ENCODE measurements at places on chromosomes 13 and 19.

DNA sequence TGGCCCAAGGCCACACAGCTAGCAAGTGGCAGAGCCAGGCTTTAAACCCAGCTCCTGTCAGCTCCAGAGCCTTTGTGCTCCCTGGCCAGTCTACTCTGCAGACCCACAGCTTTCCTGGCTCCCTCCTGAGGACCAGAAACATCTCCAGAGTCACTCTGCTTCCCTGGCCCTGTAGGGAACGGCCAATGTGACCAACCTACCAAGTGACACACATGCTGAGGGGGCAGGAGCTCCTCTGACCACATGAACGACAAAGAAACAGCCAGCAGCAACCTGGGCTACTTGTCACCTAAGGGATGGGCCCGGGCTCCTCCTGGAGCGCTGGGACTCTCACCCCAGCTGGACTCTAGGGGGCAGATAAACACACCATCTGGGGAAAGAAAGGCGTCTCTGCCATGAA is 19.3 kb downstream of the PEG3 start:
- no peaks in the 10 kb centered on the region for H3K4me1 ChIP-seq
- no peaks in the 10 kb centered on the region for H3K36me3 ChIP-seq
- no peak for DNase-seq
- no peak overlapping the region for H3K27ac ChIP-seq
- H3K4me3 ChIP-seq, result no peak overlapping the region
- H3K27me3 ChIP-seq, result no peaks in the 10 kb centered on the region

DNA sequence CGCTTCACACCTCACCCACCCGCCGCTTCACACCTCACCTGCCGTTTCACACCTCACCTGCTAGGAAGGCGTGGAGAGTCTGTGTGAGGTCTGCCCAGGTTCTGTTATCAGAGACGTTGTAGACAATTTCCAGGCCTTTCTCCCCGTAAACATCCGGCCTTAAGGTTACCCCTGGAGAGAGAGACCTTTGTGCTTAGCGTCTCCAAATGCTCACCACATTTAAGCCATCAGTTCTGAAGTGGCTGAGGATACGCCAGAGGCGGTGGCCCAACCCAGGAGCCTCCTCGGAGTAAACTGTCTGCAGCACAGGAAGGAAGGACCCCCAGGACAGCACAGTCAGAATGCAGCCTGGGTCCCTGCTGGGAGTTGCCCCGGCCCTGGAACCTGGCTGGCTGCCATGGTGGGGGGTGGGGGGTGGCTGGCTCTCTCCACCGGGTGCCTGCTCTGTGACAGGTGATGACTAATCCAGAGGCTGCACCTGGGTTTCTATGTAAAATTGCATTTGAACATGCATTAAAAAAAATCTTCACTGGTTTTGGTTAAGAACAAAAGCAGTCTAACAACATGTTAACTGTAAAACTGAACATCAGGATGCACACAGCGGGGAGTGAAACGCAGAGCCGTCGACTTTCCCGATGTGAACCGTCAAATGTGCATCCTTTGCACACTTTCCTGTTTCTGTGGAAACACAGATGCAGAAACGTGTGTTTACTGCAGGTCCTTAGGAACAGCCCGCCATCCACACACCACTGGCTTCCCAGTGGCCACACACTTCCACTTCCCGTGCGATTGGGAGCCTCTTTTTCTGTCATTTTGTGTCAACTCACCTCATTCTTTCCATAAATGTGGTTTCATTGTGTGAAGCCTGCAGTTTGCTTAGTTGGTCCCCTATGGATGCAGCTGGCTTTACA is 4.5 kb downstream of the ATP4B start:
- H3K4me3 ChIP-seq, result no peak overlapping the region
- no peak overlapping the region for H3K27ac ChIP-seq
- H3K36me3 ChIP-seq, result no peaks in the 10 kb centered on the region
- no peak for DNase-seq
- no peaks in the 10 kb centered on the region for H3K27me3 ChIP-seq
- H3K4me1 ChIP-seq, result no peaks in the 10 kb centered on the region

GRCh38 chr19:20318616-20319015 is 151.6 kb downstream of the ZNF486 start:
- H3K4me3 ChIP-seq, result no peak overlapping the region
- no peak overlapping the region for H3K27ac ChIP-seq
- H3K36me3 ChIP-seq, result no peaks in the 10 kb centered on the region
- no peaks in the 10 kb centered on the region for H3K4me1 ChIP-seq
- no peaks in the 10 kb centered on the region for H3K27me3 ChIP-seq

GRCh38 chr19:55131421-55131820 is 14.0 kb upstream of the PPP1R12C start:
- H3K27ac ChIP-seq, result no peak overlapping the region
- no peaks in the 10 kb centered on the region for H3K27me3 ChIP-seq
- H3K4me3 ChIP-seq, result no peak overlapping the region
- DNase-seq, result no peak
- H3K36me3 ChIP-seq, result no peaks in the 10 kb centered on the region

DNA sequence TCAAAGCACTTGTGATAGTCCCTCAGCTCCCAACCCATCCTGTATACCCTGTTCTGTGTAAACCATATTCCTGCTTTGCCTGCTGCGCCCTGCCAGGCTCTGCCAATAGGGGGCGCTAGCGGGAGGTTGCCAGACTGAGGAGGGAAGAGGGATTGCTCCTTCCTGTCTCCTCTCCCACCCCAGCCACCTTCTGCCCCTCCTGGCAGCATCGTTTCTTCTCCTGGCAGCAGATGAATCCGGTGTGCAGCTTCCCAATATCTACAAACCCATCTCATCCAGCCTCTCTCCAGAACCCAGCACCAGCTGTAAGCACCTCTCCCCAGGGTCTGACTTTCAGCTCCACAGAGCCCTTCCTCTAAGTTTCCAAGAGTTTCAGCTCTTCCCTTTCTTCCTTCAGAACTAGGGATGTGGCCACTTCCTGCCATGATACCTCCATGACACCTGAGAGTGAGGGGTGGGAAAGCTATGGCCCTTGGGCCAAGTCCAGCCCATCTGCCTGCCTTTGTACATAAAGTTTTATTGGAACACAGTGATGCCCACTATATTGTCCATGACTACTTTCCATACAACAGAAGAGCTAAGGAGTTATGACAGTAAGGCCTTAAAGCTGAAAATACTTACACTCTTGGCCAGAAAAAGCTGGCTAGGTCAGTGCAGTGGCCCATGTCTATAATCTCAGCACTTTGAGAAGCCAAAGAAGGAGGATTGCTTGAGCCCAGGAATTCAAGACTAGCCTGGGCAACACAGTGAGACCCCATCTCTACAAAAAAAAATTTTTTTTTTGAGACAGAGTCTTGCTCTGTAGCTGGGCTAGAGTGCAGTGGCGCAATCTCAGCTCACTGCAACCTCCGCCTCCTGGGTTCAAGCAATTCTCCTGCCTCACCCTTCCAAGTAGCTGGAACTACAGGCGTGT is 34.5 kb upstream of the ATP1A3 start:
- H3K27me3 ChIP-seq, result no peaks in the 10 kb centered on the region
- H3K4me3 ChIP-seq, result peak overlapping the region; percentile 31
- H3K4me1 ChIP-seq, result peaks cover 2% of the 10 kb centered on the region
- DNase-seq, result peak; percentile 64

DNA sequence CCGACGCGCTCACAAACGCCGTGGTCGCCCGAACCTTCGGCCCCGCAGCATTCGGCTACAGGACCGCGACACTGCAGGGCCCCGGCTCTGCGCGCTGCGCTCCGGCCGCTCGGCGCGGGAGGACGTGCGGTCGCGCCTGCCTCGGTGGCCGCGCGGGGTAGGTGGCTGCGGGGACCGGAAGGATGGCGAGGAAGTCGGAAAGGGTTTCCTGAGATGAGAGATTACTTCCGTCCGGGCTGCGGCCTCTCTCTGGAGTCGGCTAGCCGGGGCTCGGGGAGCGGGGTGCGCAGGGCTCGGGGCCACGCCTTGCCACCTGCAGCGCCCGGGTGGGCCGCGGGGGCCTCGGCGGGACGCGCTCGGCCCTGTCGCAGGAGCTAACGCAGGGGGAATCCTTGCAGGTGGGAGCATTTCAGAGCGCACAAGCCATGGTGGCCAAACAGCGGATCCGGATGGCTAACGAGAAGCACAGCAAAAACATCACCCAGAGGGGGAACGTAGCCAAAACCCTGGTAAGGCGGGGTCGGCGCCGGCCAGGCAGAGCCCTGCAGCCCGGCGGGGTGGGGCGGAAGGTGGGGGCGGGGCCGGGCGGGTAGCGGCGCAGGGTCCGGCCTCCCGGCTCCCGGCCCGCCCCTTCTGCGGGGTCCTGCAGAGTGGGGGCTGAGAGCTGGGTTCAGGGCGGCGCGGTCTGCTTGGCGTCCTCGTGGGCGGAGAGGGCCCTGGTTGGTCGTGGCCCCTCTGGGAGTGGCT is at the start of gene SERP2:
Gene SERP2 (plus strand): TSS at position 224 of the 747 bp plus-strand sequence. CDS start 202 bp downstream, at position 426.
- H3K4me1 ChIP-seq, result peaks cover 3% of the 10 kb centered on the region
- H3K4me3 ChIP-seq, result peak within 1 kb of the TSS; percentile 70
- no peaks in the 10 kb centered on the region for H3K36me3 ChIP-seq
- H3K27ac ChIP-seq, result no peak within 1 kb of the TSS
- no peak for DNase-seq

DNA sequence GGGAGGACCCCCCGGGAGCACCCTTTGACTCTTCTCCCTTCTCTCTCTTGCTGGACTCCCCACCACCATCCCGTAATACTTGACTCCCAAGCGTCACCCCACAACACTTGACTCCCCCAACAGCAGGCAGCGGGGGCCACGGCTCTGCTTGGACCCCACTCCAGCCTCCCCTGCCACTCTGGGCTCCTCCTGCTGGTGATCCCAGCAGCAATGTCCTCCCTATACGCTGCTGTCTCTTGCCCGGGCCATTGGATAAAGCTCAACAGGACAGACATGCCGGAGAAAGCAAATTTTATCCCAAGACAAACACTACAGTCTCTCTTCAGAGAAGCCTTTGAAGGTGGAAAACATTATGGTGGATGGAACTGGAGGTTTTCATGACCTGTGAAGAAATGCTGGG is 20.4 kb upstream of the AMER2 start:
- H3K27ac ChIP-seq, result no peak overlapping the region
- H3K4me1 ChIP-seq, result no peaks in the 10 kb centered on the region
- no peak overlapping the region for H3K4me3 ChIP-seq
- no peaks in the 10 kb centered on the region for H3K36me3 ChIP-seq
- DNase-seq, result no peak

DNA sequence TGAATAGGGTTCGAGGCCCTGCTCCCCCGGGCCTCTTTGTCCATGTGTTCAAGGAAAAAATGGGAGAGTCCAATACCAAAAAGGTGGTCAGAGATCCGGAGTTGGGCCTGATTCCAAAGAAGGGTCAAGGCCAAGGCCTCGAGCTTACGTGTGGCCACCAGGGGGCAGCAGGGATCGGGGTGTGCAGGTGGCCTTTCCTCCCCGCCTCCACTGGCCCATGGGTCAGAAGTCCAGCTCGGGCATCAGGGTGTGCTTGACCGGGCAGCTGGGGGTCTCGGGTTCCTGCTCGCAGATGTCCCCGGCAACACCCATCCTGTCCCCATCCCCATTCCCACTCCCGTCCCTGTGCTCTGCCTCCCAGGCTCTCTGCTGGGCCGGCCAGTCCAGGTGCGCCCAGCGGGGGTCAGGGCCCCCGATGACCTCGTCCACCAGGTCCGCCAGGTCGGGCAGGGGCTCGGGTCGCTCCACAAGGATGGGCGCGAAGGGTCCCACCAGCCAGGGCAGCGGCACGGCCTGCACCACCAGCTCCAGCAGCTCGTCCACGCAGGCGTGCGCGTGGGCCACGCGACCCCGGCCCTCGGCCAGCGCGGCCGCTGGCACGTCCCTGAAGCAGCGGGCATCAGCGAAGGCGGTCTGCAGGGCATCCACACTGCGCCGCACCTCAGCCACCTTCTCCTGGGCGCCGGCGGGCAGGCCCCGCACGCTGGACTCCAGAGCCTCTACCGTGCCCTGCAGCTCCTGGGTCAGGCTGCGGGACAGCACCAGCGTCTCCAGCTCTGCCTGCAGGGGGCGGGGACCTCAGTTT is 5.2 kb upstream of the PLIN4 start:
- H3K4me3 ChIP-seq, result no peak overlapping the region
- no peak overlapping the region for H3K27ac ChIP-seq
- DNase-seq, result no peak
- no peaks in the 10 kb centered on the region for H3K4me1 ChIP-seq

DNA sequence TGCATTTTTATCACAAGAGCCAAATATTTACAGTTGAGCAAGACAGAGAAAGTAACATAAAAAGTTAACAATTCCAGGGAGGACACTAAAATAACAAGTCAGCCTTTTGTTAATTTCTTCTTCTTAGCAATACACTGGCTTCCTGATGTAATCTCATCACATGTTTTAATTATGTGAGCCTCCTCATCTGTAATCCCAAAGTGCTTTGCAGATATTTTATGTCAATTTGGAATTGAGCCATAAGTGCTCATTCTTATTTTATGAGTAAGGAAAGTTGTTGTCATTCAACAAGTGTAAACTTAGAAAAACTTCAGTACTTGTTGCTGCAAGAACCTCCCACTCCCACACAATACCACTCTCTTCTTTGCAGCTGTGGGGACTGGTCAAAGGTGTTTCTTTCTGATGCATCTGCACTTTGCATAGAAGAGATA is 223.6 kb downstream of the GPC6 start:
- H3K27me3 ChIP-seq, result no peaks in the 10 kb centered on the region
- no peaks in the 10 kb centered on the region for H3K36me3 ChIP-seq
- no peaks in the 10 kb centered on the region for H3K4me1 ChIP-seq
- H3K27ac ChIP-seq, result no peak overlapping the region
- no peak for DNase-seq

DNA sequence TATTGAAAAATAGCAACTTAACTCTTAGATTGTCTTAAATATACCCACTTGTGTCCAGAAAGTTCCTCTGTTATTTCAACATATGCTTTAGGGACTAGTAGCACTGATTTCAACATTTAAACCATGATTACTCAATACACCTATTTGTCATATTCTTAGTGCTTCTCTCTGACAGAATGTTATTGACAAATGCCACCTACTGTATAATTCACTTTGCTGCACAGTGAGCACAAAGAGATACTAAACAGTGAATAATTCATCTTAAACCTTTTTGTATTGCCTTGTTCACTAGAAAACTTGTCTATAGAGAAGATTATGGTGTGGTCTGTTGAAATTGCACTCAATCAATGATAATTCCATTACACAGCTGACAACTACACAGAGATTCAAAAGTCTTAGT is 692.6 kb downstream of the PCDH17 start:
- H3K27ac ChIP-seq, result no peak overlapping the region
- H3K4me3 ChIP-seq, result no peak overlapping the region
- no peaks in the 10 kb centered on the region for H3K27me3 ChIP-seq
- DNase-seq, result no peak

DNA sequence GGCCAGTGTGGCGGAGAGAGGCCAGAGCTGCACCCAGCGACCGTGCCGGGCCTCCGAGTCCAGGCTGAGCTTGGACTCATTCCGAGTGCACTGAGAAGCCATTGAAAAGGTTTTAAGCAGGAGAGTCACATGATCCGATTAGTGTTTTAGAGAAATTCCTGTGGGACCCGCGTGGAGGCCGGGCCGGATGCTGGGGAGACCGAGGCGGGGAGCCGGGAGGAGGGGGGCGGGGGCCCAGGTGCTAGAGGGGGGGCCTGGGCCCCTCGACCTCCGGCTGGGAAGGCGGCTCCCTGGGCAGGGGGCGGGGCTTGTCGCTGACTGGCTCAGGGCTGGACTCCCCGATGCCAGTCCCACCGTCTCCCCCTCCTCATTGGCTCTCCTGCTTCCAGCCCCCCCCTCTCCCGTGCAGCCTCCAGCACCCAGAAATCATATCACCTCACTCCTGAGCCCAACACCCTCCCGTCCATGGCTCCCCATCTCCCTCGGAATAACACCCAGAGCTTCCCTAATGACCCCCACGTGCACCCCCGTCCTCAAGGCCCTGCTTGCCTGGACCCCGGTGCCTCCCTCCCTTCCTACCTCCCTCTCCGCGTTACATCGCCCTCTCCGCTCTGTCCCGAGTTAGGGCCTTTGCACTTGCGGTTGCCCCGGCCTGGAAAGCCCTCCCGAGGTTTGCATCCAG is 5.2 kb upstream of the ZNF579 start:
- H3K4me3 ChIP-seq, result peak overlapping the region; percentile 50
- H3K27ac ChIP-seq, result no peak overlapping the region
- 0 out of 2 replicates have a peak, but pooled peaks cover 4% of the 10 kb centered on the region for H3K4me1 ChIP-seq
- H3K27me3 ChIP-seq, result no peaks in the 10 kb centered on the region
- DNase-seq, result no peak
- H3K36me3 ChIP-seq, result no peaks in the 10 kb centered on the region
